ENCODE measurements at places on chromosomes 12 and 14. TPM values are rescaled to one million over a fixed set of nuclear protein-coding genes. Genes with fewer than 3 reads are reported as not detected.

Gene KITLG
- 2.1 TPM for polyA plus RNA-seq

DNA sequence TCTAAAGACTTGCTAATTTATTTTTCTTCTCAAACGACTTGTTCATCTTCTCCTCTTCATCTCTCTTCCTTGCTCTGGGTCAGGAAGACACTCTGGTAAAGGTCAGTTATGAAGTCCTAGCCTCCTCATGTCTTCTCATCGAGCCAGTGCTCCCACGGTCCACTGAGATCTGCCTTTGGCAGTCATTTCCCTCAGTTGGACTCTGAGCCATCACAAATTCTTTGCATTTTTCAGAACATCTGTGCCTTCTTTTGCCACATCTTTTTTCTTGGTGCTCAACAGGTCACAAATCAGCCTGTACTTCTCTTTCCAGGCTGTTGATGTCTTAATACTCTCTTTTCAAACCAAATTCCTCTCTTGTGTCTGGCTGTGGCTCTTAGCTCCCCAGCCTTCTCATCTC, 49.7 kb downstream of the IGF1 start:
- no peak overlapping the region for H3K4me3 ChIP-seq
- H3K27ac ChIP-seq: no peak overlapping the region
- no peak for DNase-seq

- H3K4me1 ChIP-seq: peaks cover 40% of the 10 kb centered on the region
- H3K4me3 ChIP-seq: no peak overlapping the region
- peak overlapping the region; percentile 41 for H3K27ac ChIP-seq
- no peaks in the 10 kb centered on the region for H3K36me3 ChIP-seq
- DNase-seq: no peak
These were observed 80.4 kb upstream of the KCNA1 start for GRCh38 chr12:4829161-4829792.

- H3K27ac ChIP-seq: peak overlapping the region; percentile 97
- H3K36me3 ChIP-seq: no peaks in the 10 kb centered on the region
- H3K4me1 ChIP-seq: peaks cover 16% of the 10 kb centered on the region
- peak overlapping the region; percentile 80 for H3K4me3 ChIP-seq
These were observed 903 bp downstream of the BRF1 start for GRCh38 chr14:105299654-105300541.

GRCh38 chr14:95524706-95525512, 8.5 kb upstream of the SYNE3 start:
- peaks cover 42% of the 10 kb centered on the region for H3K4me1 ChIP-seq
- no peak overlapping the region for H3K4me3 ChIP-seq
- H3K27me3 ChIP-seq: no peaks in the 10 kb centered on the region
- DNase-seq: no peak
- peak overlapping the region; percentile 24 for H3K27ac ChIP-seq
- no peaks in the 10 kb centered on the region for H3K36me3 ChIP-seq

Gene KRT7
- polyA plus RNA-seq: 1.9 TPM

Gene MTRFR
- polyA plus RNA-seq: 17.3 TPM

Gene AQP6
- polyA plus RNA-seq: 0.03 TPM

DNA sequence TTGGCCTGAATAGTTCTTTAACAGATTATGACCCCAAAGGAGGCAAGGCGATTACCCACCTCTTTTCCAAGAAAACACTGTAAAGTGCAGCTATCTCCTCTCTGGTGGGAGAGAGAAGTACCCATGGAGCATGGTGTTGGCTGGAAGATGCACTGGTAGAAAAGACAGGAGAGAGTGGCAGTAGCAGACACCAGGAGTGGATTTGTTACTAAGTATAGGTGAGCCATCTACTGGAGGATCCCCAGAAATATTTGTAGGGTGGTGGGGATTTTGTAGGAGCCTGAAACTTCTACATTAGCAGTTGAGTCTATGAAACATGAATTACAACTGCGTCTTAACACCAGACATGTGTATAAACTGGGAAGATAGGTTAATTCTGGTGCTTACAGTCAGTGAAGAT, 148.0 kb downstream of the SLC38A4 start:
- no peaks in the 10 kb centered on the region for H3K36me3 ChIP-seq
- no peak for DNase-seq
- H3K4me1 ChIP-seq: no peaks in the 10 kb centered on the region
- no peaks in the 10 kb centered on the region for H3K27me3 ChIP-seq
- no peak overlapping the region for H3K4me3 ChIP-seq
- no peak overlapping the region for H3K27ac ChIP-seq
